ENCODE measurements at places on chromosomes 2 and 18.

DNA sequence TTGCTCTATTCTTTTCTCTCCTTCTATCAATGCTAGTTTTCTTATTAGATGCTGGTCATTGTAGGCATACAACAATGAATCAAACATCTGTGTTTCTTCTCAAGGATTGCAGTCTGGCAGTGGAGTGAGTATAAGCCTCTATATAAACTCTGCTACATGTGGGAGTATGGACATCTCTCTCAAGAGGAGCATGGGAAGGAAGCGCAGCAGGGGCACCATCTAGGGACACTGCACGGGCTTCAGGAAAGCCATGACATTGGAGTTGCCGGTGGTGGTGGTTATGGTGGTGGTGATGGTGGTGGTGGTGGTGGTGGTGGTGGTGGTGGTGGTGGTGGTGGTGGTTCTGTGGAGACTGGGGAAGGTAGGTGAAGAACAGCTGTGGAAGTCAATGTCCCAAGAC, 462.6 kb downstream of the RNF144A start:
- DNase-seq: no peak

GRCh38 chr2:39991298-39991697, 212.2 kb upstream of the THUMPD2 start:
- DNase-seq: no peak

- no peak for DNase-seq
Measured at GRCh38 chr2:55461679-55462078, 42.0 kb upstream of the CCDC88A start.

- DNase-seq: no peak
Measured at GRCh38 chr2:219477815-219478214, 20.9 kb upstream of the GMPPA start.

- no peak for DNase-seq
Measured at GRCh38 chr2:15889442-15890123, 50.8 kb upstream of the MYCN start.

DNA sequence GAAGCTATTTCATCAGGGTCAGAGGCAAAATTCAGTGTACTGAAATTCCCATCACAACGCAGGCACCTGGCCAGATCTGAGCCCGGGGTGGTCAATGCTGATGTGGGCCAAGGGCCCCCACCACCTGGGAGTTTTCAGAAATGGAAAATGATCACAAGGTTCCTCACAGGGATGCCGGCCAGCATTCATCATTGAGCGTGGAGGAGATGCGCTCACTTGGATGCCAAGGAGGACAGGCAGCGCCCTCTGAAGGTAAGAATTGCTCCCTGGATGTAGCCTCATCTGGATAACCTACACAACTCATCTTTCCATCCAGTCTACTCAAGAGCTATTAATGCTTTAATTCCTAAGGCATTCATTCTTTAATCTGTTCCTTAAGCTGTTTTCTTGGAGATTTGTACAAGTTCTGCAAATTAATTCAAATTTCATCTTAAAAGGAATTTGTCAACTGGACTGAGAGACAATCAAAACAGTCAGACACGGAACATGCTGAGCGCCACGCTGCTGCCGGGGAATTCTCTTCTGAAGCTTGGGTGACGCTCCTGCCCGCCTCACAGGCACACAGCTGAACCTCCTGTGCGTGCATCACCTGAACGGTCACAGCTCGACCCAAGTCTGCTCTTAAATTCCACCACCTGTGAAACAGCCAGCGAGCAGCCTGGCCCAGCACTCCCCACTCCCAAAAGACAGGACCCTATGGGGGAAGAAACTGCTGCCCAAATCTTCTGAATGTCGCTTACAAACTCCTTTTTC, 206.7 kb downstream of the HDAC4 start:
- DNase-seq: peak; percentile 17

DNA sequence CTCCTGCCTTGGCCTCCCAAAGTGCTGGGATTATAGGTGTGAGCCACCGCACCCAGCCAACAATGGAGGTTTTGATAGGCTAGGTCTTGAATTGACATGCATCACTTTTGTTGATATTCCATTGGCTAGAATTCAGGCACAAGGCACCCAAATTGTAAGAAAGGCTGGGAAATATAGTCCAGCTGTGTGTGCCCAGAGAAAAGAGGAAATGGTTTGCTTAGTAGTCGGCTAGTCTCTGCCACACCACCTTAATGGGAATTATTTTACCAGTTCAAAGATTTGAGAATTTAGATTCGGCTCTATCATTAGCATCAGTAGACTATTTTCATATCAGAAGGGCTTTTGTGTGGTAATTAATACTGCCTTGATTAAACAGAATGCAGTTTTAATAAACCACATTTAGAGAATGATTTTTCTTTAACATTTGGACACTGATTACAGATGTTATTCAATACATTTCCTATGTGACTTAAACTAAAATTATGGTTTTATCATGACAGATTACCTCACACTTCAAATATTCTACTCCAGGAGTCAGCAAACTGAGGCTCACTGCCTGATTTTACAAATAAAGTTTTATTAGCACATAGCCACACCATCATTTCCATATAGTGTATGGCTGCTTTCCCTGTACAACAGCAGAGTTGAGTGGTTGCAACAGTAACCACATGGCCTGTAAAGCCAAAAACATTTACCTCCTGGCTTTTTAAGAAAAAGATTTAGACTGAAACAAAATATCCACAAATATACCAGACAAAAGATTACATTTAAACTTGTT, 27.4 kb downstream of the DBI start:
- DNase-seq: no peak

GRCh38 chr2:199589306-199589705, 131.6 kb upstream of the SATB2 start:
- no peak for DNase-seq

GRCh38 chr18:61572871-61573270, 239.6 kb downstream of the CDH20 start:
- no peak for DNase-seq

- DNase-seq: no peak
Measured at GRCh38 chr18:12231040-12231882, 22.9 kb upstream of the CIDEA start.

- DNase-seq: no peak
Measured at GRCh38 chr2:229372207-229372606, 101.1 kb upstream of the PID1 start.

- peak; percentile 27 for DNase-seq
Measured at GRCh38 chr2:219405451-219405850, 12.7 kb upstream of the DES start.

DNA sequence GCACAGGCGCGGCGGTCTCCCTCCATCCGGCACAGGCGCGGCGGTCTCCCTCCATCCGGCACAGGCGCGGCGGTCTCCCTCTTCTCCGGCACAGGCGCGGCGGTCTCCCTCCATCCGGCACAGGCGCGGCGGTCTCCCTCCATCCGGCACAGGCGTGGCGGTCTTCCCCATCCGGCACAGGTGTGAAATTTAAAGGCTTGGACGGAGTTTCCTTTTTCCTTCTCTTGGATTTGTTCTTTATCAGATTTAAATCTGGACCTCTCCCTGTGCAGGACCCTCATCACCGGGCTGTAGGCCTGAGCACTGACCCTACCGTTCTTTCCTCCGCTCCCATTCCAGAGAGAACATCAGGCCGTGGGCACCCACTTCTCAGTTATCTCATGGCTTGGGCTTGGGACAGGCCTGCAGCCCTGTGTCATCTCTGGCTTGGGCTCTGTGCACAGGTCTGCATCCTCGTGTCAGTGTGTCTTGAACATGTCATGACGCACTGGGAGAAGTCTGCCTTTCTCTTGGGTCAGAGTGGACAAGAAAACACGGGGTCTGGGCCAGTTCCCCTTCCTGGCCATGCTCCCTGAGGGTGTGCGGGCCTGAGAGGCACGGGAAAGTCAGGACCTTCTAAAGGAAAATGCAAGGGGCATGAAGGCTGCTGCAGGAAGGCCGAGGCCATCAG, 53.9 kb upstream of the PXDN start:
- DNase-seq: no peak

DNA sequence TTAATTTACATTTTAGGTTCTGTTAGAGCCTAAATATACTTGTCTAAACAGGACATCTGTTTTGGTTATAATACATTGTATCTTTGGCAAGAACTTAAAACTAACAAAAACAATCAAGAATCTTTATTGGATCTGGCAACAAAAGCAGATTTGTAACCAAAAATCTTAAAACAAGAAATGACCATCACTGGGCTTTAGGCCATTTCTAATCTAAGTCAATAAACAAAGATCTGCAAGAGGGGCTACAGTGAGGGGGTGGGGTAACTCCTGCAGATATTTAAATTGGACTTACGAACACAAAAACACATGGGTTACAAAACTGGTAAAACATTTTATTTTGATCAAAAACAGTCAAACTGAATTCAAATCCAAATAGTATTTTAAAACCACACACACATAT, 77.3 kb downstream of the SRBD1 start:
- no peak for DNase-seq

DNA sequence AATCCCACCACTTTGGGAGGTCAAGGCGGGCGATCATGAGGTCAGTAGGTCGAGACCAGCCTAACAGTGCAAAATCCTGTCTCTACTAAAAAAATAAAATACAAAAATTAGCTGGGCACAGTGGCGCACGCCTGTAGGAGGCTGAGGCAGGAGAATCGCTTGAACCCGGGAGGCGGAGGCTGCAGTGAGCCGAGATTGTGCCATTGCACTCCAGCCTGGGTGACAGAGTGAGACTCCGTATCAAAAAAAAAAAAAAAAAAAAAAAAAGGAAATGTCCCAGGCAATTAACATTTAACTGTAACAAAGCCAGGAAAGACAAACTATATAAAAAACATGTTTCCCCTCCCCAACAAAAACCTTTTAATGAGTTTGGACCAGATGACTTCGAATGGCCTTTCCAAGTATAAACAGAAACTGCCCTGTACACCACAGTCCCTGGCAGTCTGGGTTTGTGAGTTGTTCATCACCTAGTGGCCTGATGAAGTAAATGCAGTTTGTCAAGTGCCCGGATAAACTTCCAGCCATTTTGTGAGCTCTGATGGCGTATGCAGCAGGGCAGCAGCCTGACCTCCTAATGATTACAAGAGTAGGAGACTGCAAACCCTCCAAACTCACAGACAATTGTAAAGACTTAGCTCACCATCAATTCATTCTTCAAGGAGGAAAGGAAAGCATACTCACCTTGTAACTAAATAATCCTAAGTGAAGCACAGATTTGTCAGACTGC, 16.6 kb upstream of the PCBP1 start:
- peak; percentile 93 for DNase-seq

- DNase-seq: peak; percentile 59
Measured at GRCh38 chr18:21194871-21195771, 46.9 kb upstream of the GREB1L start.

DNA sequence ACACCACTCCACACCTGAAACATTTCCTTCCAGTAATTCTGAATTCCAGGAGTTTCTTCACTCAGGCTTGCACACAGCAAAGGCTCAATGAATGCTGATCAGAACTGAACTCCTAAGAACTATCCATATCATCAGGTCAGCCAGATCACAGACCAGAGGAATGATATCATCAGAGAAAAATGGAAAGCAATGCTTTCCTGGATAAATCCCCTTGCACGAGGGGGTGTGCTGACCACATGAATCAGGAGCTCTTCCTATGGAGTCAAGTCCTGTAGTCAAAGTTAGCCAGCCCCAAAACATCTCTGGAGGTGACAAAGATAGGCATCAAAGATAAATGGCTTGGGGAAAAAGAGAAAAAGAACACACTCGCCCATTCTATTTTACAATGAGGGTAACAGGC, 83.8 kb upstream of the ACVR2A start:
- no peak for DNase-seq

DNA sequence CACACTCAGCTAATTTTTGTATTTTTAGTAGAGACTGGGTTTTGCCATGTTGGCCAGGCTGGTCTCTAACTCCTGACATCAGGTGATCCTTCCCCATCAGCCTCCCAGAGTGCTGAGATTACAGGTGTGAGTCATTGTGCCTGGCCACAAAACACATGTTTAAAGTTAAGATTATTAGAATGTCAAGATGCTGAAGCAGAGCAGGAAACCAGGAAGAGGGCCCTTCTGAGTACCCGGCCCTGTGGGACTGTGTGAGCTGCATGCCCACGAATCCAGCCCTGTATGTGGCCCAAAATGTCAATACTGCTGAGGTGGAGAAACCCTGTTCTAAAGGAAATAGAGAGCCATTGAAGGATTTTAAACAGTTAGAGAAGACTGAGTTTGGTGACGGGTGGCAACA, 31.0 kb upstream of the REV1 start:
- DNase-seq: no peak

DNA sequence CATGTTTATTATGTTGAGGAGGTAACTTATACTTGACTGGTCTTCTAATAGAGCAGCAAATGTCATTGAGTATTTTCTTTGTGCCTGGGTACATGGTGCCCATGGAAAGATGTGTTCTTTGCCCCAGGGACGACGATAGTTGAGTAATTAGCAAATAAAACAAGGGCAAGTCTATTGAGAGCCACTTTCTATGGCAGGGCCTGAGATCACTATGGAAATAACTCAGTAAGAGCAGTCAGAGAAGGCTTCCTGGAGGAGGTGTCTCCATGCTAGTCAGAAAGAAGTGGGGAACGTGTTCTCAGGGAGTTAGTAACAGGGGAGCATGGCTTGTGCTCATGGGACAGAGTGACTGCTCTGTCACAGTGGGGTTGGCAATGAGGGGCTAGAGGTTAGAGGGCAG, 28.6 kb downstream of the CTIF start:
- no peak for DNase-seq

GRCh38 chr2:55112229-55113031, 62.2 kb upstream of the RTN4 start:
- peak; percentile 85 for DNase-seq

DNA sequence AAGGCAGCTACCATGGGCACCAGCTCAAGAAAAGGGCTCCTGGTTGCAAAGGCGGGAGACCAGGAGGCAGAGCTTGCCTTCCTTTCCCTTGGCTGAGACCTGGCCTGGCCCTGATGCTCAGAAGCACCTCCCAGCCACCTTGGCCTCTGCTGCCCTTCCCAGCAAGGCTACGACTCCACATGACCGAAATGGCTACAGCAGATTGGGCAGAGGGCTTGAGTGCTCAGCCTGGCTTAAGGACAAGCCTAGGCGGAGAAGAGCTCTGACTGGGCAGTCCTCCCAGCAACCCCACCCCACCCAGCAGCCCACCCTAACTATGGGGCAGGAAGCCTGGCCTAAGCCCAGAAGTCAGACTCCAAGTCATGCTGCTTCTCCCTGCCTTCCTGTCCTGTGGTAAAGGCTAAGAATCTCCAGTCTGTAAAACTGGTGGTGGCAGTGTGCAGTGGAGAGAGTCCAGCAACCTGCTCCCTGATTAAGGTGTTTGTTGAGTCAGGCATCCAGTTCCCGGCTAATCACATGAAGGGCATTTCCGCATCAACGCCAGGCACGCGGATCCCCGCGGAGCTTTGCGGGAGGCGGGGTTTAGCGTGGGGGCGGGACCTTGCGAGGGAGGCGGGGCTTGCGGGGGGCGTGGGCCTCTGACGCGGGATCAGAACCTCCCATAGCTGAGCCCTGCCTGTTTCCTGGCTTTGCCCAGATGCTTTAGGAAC, 256.0 kb downstream of the BCL11A start:
- no peak for DNase-seq

GRCh38 chr2:15242936-15243461, 318.1 kb downstream of the NBAS start:
- DNase-seq: no peak

DNA sequence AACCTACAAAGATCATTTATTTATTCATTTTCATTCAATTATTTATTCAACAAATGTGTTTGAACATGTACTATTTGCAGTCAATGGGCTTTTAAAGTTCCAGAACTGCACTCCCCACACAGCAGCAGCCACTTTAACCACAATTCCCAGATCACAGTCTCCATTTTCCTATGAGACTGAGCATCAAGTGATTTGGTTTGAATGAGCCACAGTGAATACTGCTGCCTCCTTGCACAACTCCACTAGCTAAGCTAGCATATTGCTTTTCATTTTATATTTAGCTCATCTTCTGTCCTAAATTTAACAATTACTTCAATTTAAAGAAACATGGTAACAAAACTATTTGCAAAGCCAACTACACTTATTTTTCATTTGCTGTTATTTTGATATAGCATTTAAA, 353.4 kb upstream of the VRK2 start:
- no peak for DNase-seq

Measured in DMS53 (cell line).